ENCODE measurements at places on chromosomes 3 and 15.

GRCh38 chr3:106263011-106263410, 394.2 kb upstream of the CBLB start:
- no peak for DNase-seq

DNA sequence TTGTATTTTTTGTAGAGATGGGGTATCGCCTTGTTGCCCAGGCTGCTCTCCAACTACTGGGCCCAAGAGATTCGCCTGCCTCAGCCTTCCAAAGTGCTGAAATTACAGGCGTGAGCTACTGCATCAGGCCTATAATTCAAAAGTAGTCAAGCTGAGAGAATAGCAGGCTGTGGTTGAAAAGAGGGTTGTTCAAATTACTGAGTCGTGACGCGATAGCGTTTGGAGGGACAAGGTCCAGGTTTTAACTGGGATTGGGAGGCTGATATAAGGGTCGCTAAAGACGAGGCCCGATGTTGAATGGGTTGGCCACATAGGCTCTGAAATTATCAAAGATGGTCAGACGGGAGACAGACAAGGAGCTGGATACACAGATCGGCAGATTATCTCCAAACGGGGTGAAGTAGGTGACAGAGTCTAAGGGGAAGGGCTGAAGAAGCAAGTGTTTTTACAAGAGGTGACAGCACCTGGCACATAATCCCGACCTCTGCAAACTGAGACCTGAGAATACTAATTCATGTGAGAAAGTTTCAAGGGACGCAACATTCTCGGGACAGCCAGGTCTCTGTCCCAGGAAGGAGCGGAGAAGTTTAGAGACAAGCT, 759 bp upstream of the ARID3B start:
- no peak for DNase-seq

GRCh38 chr3:106329521-106329920, 460.7 kb upstream of the CBLB start:
- DNase-seq = no peak

DNA sequence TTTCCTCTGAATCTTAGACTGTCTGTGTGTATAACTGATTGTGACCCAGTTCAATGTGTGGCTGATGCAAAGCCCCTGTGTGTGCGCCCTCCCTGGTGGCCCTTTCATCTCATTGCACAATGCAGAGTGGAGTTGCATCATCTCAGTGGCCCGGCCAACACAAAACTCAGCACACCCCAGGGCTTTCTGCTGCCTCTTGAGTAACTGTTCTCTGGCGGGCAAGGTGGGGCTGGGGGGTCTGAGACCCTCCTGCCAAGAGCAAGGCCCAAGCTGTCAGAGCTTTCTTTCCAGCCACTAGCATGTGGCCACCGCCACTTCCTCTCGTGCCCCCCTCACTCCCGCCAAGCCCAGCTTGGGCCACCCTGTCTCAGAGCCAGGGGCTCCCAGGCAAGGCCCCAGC, 80.7 kb upstream of the ALDH1L1 start:
- DNase-seq = no peak

DNA sequence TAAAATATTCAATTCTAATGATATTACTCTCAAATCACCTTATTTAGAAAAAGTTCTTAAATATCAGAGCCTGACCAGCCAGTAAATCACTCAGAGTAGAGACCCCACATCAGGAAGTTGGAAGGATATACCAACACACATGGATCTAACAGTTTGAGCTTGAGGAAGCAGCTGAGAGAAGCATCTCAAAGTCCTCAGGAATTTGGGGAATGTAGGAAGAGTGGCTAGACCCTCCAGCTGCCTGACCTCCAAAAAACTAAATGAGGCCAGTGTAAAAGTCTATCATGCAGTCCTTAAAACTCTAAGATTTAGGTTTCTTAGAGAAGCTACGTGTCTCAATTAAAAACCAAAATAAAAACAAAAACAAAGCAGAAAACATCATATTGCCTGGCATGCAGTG, 55.4 kb downstream of the SETD2 start:
- DNase-seq = no peak

GRCh38 chr3:140917772-140918171, 23.9 kb upstream of the SLC25A36 start:
- no peak for DNase-seq

DNA sequence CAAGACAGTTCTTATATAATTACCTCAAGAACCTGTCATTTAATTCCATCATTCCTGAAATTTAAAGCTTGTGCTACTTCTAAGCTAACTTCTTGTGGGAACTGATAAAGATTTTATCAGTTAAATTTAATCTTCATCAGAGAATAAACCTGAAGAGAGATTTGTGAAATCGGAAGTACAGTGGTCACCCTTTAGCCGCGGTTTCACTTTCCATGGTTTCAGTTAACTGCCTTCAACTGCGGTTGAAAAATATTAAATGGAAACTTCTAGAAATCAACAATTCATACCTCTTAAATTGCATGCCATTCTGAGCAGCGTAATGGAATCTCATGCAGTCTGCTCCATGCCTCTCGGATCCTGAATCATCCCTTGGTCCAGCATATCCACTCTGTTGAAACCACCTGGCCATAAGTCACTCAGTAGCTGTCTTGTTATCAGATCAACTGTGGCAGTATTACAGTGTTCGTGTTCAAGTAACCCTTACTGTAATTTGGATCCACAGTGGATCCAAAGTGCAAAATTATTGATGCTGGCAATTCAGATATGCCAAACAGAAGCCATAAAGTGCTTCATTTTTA, 626.1 kb downstream of the CADM2 start:
- DNase-seq = no peak

GRCh38 chr15:96701877-96702276, 371.4 kb downstream of the NR2F2 start:
- no peak for DNase-seq

DNA sequence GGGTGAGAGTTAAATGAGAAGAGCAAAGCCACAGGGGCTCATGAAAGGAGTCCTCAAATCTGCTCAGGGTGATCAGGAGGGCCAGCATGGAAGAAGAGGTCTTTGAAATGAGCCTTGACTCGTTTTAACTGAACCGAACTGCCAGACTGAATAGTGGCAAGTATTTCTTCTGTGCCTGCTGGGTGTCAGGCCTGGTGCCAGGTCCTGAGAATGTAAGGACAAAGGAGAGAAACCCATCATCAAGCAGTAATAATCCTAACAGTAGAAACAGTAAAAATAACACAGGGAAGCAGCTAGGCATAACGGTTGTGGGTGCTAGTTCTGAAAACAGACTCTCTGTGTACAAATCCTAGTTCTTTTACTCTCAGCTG, 40.4 kb upstream of the SMAD3 start:
- no peak for DNase-seq

DNA sequence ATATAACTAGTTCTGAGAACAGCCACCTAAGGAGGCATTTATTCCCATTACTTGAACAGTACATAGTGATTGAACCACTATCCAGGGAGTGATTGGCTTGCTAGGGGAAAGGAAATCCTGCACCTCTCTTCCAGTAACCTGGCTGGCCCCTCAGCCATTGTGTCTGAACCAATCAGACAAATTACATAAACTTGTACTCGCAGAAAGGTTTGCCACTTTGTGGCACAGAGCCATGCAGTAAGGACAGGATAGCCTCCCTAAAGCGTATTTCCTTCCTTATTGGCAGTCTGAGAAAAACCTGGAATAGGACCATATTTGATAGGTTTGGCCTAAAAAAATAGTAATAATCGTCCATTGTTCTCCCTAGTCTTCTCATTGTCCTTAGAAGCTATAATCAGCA, 19.0 kb downstream of the CMSS1 start:
- DNase-seq = no peak

GRCh38 chr3:5197470-5198312, 10.2 kb downstream of the EDEM1 start:
- no peak for DNase-seq

DNA sequence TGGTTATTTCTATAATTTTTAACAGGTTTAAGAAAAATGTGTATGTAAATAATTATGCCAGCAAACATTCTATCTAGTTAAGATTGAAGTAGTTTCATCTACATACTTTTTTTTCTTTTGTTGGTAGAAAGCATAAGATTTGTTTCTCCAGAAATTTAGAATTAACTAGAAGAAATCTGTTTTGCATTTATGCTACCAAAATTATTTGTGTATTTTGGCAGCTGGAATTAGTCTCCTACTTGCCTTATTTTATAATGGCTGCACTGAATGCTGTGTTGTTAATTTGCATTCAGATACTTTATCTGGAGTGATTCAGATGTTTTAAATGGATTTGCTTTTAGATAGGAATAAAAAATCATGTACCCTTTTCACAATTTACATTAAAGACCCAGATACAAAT, 100.2 kb upstream of the NAALADL2 start:
- no peak for DNase-seq
